ENCODE measurements at places on chromosomes 5 and 9. TPM values are rescaled to one million over a fixed set of nuclear protein-coding genes. Genes with fewer than 3 reads are reported as not detected.

DNA sequence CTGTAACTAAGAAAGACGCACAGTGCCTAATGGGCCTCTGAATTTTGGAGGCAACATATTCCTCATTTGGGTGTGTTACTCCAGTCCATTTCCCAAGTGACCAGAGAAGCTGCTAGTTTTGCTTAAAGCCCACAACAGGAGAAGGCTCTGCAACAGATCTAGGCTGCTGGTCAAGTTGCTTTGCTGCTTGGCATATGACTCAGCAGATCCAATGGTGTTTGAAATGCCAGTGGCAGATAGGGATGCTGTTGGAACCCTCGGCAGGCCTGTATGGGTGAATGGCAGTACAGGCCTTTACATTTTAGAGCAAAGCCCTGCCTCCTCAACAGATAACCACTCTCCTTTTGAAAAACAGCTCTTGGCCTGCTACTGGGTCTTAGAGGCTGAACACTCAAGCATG, 36.2 kb upstream of the ROR2 start:
- DNase-seq: no peak
- H3K27ac ChIP-seq: no peak overlapping the region
- no peaks in the 10 kb centered on the region for H3K36me3 ChIP-seq
- no peaks in the 10 kb centered on the region for H3K4me1 ChIP-seq
- no peak overlapping the region for H3K4me3 ChIP-seq

DNA sequence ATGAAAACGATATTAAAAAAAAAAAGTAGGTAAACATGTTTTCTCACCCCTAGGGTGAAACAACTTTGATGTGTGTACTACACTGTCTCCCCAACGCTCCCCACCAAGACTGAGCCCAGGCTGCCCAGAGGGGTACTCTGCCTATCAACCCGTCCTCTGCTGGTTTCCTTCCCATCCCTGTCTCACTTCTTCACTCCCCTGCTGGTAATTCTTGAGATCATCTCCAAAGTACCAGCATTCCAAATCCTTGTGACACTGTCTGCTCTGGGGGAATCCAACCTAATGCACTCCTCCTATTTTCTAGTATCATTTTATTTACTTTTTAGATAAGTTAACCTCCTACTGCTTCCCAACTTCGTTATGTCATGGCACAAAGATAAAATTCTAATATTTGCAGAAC, 6.3 kb upstream of the APTX start:
- peaks cover 4% of the 10 kb centered on the region for H3K4me1 ChIP-seq
- H3K36me3 ChIP-seq: no peaks in the 10 kb centered on the region
- H3K27me3 ChIP-seq: no peaks in the 10 kb centered on the region
- no peak overlapping the region for H3K4me3 ChIP-seq
- DNase-seq: no peak
- no peak overlapping the region for H3K27ac ChIP-seq

- DNase-seq: no peak
- no peak overlapping the region for H3K4me3 ChIP-seq
- H3K4me1 ChIP-seq: no peaks in the 10 kb centered on the region
- H3K36me3 ChIP-seq: no peaks in the 10 kb centered on the region
- H3K27me3 ChIP-seq: no peaks in the 10 kb centered on the region
Observed at GRCh38 chr9:104025104-104025503, 69.0 kb upstream of the SMC2 start.

GRCh38 chr9:36576866-36577265, 4.2 kb downstream of the MELK start:
- DNase-seq: no peak
- H3K4me1 ChIP-seq: peaks cover 17% of the 10 kb centered on the region
- no peaks in the 10 kb centered on the region for H3K27me3 ChIP-seq
- no peaks in the 10 kb centered on the region for H3K36me3 ChIP-seq
- no peak overlapping the region for H3K4me3 ChIP-seq

GRCh38 chr9:136007934-136008692, 46.9 kb upstream of the UBAC1 start:
- H3K27me3 ChIP-seq: no peaks in the 10 kb centered on the region
- H3K4me3 ChIP-seq: no peak overlapping the region
- H3K27ac ChIP-seq: no peak overlapping the region
- H3K36me3 ChIP-seq: no peaks in the 10 kb centered on the region
- no peak for DNase-seq

GRCh38 chr9:118109542-118109941, 405.3 kb downstream of the TLR4 start:
- no peak overlapping the region for H3K27ac ChIP-seq
- DNase-seq: no peak
- no peaks in the 10 kb centered on the region for H3K27me3 ChIP-seq

GRCh38 chr9:4831944-4832343, 39.2 kb downstream of the RCL1 start:
- no peak overlapping the region for H3K4me3 ChIP-seq
- no peaks in the 10 kb centered on the region for H3K36me3 ChIP-seq
- no peak for DNase-seq
- H3K27ac ChIP-seq: no peak overlapping the region
- H3K4me1 ChIP-seq: peaks cover 2% of the 10 kb centered on the region

- no peaks in the 10 kb centered on the region for H3K27me3 ChIP-seq
- no peak overlapping the region for H3K27ac ChIP-seq
- H3K36me3 ChIP-seq: no peaks in the 10 kb centered on the region
- H3K4me1 ChIP-seq: no peaks in the 10 kb centered on the region
- H3K4me3 ChIP-seq: no peak overlapping the region
- no peak for DNase-seq
Observed at GRCh38 chr5:144142824-144143162, 27.7 kb downstream of the YIPF5 start.

DNA sequence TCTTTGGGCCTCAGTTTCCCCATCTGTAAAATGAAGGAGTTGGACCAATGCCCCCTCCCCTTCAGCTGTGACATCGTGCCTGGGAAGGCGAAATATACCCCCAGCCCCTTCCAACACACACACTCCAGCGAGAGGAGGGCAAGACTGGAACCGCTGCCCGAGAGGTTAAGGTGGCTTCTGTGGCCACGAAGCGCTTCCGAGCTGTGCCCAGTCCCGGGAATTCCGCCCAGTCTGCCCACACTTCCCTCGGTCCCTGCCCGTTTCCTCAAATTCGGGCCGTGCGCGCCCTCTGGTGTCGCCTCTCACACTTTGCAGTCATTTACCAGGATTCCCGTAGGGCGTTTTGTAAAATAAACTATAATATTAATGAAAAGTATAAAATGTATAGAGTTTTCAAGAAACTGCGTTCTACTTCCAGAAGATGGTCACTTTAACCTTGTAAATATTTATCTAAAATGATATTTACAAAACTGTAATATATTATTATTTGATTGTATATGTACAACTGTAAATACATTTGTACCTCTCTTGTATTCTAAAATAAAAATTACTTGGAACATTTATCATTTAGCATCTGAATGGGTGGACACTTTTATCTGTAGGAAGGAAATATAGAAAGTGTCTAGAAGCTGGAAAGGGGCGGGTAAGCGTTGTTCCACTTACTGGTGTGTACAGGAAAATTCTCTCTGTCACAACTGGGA, 11.0 kb upstream of the EXOSC2 start:
- no peaks in the 10 kb centered on the region for H3K36me3 ChIP-seq
- peak overlapping the region; percentile 48 for H3K4me3 ChIP-seq

DNA sequence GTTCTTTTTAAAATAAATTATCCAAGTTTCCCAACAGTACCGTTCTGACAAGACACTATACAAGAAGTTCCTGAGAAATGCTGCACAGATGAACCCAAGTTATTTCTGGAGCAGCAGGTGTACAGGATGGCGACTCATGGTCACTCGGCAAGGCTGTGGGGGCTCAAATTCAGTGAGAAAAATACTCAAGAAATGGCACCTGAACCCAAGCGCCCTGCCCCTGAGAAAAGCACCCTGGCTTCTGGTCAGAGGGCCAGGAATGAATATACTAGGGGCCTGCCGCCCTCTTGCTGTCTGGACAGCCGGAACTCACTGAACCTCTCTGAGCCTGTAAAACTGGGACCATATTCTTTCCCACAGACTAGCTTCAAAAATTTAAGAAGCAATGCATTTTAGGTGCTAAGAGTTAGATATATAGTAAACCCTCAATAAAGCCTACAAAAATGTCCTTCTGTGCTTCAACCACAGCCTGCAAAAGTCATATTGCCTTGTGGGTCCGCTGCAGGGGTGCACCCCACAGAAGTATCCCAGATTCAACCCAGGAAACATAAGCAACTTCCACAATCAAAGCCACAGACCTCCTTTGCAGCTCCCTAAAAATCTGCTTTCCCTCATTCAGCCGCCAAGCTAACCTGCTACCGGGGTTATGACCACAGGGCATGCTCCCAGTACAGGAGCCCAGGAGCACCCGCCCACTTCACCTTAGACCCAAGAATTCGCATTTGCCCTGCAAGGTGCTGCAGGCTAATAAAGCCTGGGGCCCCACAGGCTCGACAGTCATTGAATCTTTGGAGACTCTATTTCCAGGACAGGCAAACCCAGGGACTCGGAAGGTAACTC, 1.4 kb downstream of the RAPGEF1 start:
- H3K27ac ChIP-seq: peak overlapping the region; percentile 34
- no peaks in the 10 kb centered on the region for H3K27me3 ChIP-seq
- no peak for DNase-seq
- peaks cover 15% of the 10 kb centered on the region for H3K4me1 ChIP-seq

- H3K27me3 ChIP-seq: no peaks in the 10 kb centered on the region
- H3K4me1 ChIP-seq: no peaks in the 10 kb centered on the region
- H3K27ac ChIP-seq: no peak overlapping the region
- H3K4me3 ChIP-seq: no peak overlapping the region
- no peak for DNase-seq
- H3K36me3 ChIP-seq: no peaks in the 10 kb centered on the region
Observed at GRCh38 chr9:92429836-92430235, 5.6 kb upstream of the OMD start.

DNA sequence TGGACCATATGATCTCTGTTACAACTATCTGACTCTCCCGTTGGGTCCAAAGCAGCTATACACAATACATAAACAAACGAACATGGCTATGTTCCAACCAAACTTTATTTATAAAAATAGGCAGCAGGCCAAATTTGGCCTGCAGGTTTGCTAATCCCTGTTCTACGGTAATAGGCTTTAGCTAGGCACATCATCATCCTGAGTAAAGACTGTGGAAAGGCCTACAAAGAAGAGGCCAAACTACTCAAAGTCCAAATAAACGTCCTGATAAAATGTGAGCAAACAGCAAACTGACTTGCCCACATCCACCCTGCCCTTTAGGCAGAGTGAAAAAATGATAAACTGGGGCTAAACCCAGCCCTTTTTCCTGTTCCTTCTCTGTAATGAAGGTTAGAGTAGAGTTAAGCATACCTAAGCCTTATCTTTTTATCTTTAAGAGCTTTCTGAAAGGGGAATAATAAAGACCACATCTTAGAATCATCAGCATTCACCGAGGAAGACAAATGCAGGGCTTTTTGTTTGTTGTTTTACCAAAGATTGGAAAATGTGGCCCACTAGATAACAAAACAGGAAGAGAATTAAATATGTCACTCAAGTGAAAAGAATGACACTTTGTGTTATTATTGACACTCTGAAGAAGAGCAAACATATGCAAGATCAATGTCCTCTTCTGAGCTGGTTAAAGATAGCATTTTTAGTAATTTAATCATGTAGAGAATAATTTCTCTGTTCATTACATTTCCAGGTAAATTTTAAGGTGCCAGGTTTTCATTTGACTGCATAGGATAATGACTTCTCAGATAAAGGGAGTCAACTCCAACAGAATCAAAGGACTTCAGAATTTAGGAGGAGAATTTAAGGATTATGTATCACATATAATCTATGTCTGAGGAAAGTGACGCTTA, 160.0 kb upstream of the GNA14 start:
- no peak overlapping the region for H3K4me3 ChIP-seq
- no peak overlapping the region for H3K27ac ChIP-seq
- no peaks in the 10 kb centered on the region for H3K27me3 ChIP-seq

- no peaks in the 10 kb centered on the region for H3K36me3 ChIP-seq
- no peak for DNase-seq
- H3K4me3 ChIP-seq: no peak overlapping the region
- no peaks in the 10 kb centered on the region for H3K27me3 ChIP-seq
- H3K4me1 ChIP-seq: no peaks in the 10 kb centered on the region
Observed at GRCh38 chr5:51806677-51807076, 423.4 kb downstream of the ISL1 start.

- H3K36me3 ChIP-seq: no peaks in the 10 kb centered on the region
- DNase-seq: no peak
Observed at GRCh38 chr5:113760486-113760885, 247.0 kb downstream of the YTHDC2 start.

DNA sequence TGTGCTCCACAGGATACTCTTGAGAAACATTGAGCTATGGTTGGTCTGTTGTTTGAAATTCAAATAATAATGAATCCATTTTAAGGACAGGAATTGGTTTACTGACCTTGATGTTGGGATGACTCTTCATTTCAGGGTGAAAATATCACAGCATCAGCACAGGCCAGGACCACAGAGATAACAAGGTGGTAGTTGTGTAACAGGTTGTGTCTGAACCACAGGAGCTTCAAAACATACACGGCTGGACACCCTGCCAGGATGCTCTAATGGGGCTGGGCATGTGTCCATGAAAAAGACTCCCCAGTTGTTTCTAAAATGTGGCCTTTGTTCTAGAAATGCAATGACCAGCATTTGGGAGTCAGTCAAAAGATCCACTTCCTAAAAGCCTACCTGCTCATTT, 69.8 kb downstream of the ACO1 start:
- no peak overlapping the region for H3K4me3 ChIP-seq
- peaks cover 17% of the 10 kb centered on the region for H3K4me1 ChIP-seq
- H3K27ac ChIP-seq: no peak overlapping the region
- no peak for DNase-seq
- H3K27me3 ChIP-seq: no peaks in the 10 kb centered on the region
- H3K36me3 ChIP-seq: no peaks in the 10 kb centered on the region

- H3K27me3 ChIP-seq: no peaks in the 10 kb centered on the region
- H3K4me3 ChIP-seq: no peak overlapping the region
- H3K4me1 ChIP-seq: no peaks in the 10 kb centered on the region
- no peaks in the 10 kb centered on the region for H3K36me3 ChIP-seq
Observed at GRCh38 chr9:119781886-119782285, 412.7 kb upstream of the BRINP1 start.

DNA sequence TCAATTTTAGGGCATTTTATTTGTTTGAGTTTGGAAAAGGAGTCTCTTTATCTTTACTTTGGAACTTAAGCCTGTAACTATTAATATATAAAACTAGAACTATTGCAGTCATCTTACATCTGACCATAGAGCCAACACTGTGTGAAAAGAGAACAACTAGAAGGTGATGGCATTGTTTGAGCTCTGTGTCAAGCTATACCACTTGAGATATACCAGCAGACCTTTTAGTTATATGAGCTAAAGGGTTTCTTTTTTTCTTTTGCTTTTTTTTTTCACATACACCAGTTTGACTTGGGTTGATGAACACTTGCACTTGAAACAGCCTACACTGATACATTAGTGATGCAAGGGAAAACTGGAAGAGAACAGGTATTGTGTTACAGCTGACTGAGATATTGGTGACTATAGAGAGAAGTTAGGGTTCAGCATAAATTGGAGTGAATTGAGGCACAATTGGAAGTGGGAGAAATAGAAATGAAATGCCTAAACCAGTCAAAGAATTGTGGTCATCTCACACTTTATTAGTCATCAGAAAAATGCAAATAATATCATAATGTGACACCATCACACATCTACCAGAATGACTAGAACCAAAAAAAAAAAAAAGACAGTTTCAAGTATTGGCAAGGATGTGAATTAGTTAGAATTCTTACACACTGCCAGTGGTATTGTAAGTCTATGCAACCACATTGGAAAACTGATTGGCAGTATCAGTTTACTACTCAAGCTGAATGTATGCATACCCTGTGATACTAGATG, 60.9 kb downstream of the ADRB2 start:
- no peak overlapping the region for H3K27ac ChIP-seq
- H3K36me3 ChIP-seq: no peaks in the 10 kb centered on the region
- no peaks in the 10 kb centered on the region for H3K27me3 ChIP-seq
- DNase-seq: no peak
- no peak overlapping the region for H3K4me3 ChIP-seq

EIF4E1B gene
- 0.99 TPM for total RNA-seq

PCDHB16 gene
- total RNA-seq: 2.6 TPM

AFAP1L1 gene
- total RNA-seq: 10.4 TPM

ADCY2 gene
- 9.4 TPM for total RNA-seq

PCDHGA12 gene
- 10.3 TPM for total RNA-seq

PRDM9 gene
- total RNA-seq: 10.2 TPM
